Cardiac septum (tissue), 1 donor: ENCODE measurements at places on chromosomes 11 and 22.

DNA sequence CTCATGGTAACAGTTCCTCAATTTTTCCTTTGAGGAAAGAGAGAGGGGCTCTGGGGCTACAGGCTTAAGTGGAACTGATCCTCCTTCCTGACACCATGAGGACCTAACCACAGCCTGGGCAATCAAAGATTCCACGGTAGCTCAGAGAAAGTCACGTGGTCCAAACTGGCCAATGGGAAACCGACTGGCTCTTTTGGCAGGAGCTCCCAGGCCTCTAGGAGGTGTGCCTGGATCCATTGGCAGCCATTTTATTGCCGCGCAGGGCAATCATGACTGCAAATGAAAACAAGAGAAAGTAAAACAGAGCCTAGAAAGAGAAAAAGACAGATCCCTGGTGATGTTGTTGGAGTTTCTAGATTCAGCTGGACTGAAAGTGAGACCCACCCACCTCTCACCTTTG, 27.3 kb upstream of the ASPHD2 start:
- no peak for DNase-seq

- DNase-seq: no peak
Observed at GRCh38 chr22:27531782-27532530, 269.6 kb downstream of the MN1 start.

DNA sequence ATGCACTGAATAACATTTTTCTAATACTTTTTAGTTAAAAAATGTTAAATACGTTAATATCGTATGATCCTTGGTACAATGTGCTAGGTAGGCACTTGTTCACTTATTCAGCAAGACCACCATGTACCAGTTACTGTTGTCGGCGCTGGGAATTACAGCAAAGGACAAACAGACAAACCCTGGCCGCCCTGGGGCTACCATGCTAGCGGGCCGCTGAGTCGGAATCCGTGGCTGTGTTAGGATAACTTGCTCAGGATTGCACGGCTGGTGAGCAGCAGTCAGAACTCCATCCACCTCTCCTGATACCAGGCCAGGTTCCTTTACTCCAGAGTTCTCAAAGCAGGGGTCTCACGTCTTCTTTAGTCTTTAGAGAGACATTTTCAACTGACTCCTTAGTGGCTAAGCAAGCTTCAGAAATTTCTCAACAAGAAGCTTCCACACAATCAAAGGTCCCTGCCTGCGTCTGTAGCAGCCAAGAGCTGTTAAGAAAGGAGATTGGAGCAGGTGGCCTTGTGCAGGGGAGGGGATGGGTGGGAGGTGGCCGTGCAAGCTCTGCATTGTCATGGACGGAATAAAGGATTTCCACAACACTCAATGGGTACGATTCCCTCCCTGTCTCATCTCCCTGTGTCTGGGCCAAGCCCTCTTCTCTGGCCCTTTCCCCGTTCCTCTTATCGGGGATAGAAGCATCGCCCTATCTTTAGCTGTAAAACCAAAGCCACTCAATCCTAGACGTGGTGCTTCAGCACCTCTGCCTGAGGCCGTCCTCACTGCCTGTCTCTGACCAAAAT, 39.8 kb upstream of the NNMT start:
- DNase-seq: peak; percentile 41

GRCh38 chr11:132174362-132175255, 804.2 kb downstream of the NTM start:
- DNase-seq: no peak

DNA sequence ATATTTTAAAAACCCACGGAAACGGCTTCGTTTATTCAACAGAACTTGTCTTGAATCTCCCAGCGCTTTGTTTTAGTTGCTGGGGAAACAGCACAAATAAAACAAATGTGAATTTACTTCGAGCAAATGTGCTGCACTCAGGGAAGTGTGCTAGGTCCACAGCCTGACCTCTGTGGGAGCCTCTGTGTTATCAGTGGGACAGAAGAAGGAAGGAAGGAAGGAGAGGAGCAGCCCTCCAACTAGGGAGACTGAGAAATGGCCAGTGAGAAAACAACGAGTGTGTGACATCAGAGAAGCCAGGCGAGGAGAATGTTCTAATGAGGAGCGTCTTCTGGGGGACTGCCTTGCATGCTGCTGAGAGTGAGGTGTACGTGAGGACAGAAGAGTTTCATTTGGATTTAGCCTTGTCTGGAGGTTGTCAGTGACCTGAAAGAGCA, 42.7 kb downstream of the PPP6R3 start:
- DNase-seq: no peak

- DNase-seq: no peak
Observed at GRCh38 chr11:57605028-57605420, 7.5 kb downstream of the SERPING1 start.

DNA sequence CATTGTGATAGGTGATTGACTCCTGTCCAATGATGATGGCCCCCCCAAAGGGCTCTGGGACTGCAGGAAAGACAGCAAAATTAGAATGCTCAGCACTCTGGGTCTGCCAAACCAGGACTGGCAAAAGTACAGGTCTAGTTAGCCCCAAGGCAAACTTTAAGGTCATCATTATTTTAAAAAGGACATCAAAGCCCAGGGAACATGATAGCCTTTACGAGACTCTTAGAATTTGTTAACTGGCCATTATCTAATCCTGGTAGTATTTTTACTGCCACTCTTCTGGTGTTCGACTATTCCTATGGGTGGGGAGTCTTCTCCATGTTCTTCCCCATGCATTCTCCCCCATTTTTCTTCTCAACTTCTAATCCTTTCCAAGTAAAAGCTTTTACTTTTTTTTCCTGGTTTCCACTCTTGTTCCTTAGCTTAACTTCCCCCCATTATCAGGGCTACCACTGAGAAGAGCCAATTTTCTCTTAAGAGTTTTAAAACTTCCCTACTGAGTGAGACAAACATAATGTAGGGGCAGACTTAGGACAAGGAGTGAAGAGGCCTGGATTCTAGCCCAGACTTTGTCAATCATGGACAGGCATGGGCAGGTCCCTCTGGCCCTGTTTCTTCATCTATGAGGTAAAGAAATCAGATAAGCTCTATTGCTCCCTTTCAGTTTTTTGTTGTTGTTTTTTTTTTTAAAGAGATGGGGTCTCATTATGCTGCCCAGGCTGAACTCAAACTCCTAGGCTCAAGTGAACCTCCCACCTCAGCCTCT, 7.1 kb downstream of the DDB1 start:
- DNase-seq: peak; percentile 14

- DNase-seq: no peak
Observed at GRCh38 chr11:60184824-60185511, 2.1 kb upstream of the MS4A6A start.

- no peak for DNase-seq
Observed at GRCh38 chr11:124172101-124172500, 11.0 kb upstream of the OR10D3 start.

DNA sequence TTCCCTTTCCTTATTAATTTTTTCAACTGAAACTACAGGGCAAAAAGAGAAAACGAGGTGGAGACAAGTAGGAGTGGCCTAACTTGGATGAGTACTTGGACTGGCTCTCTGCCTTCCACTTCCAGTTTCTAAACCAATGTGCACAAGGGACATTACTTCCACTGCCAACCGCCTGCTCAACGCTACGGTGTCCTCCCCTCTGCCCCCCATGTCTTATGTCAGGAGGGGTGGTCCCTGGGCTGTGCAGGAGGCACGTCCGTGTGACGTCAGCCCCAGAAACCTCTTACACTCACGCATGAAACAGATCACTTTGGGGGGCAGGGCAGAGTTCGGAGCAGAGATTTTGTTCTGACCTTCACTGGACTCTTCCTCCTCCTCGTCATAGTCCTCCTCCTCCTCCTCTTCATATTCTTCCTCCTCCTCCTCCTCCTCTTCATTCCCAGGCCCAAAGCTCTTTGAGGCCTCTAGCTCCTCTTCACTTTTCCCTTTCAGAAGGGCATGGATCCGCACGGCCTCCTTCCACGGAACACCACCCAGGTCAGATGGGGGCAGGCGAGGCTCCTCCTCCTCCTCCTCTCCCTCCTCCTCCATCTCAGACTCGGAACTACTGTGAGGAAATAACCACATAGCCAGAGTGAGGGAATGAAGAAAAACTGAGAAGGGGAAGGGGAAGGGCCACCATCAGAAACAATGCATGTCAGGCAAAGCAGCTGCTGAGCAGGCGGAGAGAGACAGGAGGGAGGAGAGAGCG, 57.4 kb upstream of the BID start:
- no peak for DNase-seq

DNA sequence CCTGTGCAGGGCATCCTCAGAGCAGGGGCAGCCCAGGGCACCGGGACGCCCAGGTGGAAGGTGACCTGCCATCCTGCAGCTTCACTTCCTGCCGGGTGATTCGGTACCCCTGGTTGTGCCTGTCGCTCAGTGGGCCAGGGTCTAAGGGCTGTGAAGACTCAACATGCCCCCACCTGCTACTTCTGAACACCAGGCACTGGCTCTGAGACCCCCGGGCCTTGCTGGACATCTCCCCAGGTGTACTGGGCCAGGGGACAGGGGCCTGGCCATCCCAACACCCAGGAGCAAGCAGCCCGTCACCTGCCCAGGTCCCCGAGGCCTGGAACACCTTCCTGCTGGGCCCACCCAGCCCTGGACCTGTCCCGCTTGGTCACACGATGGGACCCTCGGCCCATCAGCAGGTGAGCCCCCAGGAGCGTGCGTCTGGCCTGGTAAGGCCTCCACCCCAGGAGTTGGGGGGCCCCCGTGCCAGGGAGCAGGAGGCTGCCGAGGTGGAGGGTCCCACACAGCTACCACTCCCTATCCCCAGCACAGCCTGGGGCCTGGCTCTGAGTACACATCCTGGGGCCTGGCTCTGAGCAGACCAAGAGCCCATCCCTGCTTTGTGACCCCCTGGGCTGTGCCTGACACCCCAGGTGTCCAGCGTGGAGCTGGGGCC, 3.9 kb upstream of the MUC5B start:
- peak; percentile 74 for DNase-seq

DNA sequence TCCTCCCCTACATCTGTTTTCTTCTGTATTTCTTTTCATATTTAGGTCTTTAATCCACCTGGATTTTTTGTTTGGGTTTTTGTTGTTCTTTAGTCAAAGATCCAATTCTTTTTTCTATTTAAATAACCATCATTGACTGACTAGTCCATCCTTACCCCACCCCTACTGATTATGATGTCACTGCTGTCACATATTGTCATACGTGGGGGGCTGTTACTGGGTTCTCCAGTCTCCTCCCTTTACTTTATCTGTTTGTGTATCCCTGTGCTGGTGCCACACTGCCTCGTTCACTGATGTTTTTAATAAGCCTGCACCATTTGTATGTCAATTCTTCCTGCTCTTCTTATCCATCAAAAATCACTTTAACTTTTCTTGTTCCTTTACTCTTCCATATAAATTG, 6.9 kb upstream of the DCPS start:
- no peak for DNase-seq

DNA sequence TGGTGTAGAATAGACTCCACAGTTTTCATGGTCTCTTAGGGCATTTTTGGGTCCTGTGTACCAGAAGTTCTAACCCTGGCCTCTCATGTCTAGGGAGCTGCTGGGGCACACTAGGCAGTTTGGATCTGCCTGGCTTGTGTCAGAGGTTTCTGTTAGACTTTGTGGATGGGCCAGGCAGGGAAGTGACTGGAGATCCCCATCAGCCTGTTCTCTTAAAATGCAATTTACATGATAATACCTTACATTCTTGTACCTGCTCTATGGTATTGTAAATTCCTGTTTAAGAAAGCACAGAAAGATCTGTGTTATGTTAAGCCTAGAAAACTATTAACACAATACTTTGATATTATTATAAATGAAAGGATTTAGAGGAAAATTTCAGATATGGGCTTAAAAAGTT, 104.0 kb downstream of the ARHGAP42 start:
- DNase-seq: no peak

GRCh38 chr11:121651257-121651605, 198.5 kb upstream of the SORL1-AS1 start:
- DNase-seq: no peak

GRCh38 chr11:19628018-19628417, 84.6 kb upstream of the NAV2 start:
- peak; percentile 78 for DNase-seq

DNA sequence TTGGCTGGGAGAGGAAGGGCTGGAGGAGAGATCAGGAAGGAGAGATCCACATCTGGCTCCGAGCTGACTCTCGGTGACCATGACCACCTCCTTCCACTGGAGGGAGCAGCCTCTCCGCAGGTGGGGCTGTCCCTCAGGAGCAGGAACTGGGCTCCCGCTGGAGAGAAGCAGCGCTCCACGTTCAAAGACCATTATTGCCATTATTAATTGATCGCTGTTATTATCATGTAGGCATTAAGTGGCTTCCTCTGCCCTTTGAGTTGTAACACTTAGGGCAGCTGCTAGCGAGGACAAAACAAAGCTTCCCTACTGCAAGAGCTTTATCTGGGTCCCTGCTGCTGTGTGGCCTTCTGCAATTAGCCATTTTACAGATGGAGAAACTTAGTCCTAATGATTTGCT, 251.9 kb downstream of the ST3GAL4 start:
- no peak for DNase-seq

DNA sequence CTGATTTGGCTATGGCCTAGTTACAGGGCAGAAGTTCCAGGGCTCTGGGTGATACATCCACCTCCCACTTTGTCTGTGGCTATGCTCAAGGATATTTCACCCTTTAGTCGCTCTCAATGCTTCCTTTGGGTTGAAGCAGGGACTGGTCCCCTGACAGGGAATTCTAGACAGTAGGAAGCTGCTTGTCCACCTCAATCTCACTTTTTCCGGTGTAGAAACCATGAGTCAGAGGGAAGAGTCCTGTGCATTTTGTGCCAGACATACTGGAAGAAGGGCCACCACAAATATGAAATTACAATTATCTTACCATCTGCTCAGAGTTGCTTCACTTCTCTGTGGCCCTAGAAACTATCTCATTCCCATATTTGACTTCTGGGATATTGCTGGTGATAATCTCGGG, 413.7 kb upstream of the FAT3 start:
- DNase-seq: no peak

DNA sequence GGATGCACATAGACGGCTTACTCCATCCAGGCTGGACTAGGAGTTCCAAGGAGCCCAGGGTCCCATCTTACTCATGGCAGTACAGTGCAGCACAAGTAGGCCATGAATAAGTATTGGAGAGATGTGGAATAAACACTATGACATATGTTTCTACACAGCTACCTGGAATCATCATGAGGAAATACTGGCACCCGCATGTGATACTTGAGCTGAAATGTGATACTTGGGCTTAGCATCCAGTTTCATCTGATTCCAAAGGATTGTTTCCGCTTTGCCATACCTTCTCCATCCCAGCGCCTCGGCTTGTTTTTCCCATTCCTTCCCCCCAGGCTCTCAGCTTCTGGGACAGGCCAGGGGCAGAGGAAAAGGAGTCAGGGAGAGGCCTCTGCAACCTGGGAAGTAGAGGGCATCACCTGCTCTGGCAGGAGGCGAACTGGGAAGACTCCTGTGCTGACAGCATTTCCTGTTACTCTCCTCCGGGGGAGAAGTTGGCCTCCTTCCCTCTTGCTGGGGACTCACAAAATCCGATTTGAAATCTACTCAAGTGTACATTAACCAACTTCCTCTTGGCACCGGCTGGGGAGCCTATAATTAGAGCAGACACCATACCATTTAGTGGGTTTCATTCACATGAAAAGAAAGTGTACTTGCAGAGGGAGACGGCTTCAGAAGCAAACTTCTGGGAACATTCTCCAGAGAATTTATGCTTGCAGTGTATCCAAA, 187.8 kb downstream of the MIAT start:
- no peak for DNase-seq

GRCh38 chr11:2483426-2483825, 38.6 kb downstream of the KCNQ1 start:
- peak; percentile 57 for DNase-seq

GRCh38 chr11:100133114-100133513, 554.0 kb upstream of the ARHGAP42 start:
- no peak for DNase-seq
